Cerebellar nuclear complex (tissue), 1 donor: ENCODE measurements at places on chromosomes 7 and 10.

DNA sequence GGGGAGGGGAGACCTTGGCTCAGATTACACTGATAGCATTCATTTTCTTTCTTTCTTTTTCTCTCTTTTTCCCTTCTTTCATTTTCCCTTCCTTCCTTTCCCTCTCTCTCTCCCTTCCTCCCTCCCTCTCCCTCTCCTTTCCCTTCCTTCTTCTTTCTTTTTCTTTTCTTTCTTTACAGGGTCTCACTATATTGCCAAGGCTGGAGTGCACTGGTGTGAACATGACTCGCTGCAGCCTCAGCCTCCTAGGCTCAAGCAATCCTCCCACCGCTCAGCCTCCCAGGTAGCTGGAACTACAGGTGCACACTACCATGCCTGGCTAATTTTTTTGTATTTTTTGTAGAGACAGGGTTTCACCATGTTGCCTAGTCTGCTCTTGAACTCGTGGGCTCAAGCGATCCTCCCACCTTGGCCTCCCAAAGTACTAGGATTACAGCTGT, 73.0 kb upstream of the MKRN1 start:
- DNase-seq, result no peak

DNA sequence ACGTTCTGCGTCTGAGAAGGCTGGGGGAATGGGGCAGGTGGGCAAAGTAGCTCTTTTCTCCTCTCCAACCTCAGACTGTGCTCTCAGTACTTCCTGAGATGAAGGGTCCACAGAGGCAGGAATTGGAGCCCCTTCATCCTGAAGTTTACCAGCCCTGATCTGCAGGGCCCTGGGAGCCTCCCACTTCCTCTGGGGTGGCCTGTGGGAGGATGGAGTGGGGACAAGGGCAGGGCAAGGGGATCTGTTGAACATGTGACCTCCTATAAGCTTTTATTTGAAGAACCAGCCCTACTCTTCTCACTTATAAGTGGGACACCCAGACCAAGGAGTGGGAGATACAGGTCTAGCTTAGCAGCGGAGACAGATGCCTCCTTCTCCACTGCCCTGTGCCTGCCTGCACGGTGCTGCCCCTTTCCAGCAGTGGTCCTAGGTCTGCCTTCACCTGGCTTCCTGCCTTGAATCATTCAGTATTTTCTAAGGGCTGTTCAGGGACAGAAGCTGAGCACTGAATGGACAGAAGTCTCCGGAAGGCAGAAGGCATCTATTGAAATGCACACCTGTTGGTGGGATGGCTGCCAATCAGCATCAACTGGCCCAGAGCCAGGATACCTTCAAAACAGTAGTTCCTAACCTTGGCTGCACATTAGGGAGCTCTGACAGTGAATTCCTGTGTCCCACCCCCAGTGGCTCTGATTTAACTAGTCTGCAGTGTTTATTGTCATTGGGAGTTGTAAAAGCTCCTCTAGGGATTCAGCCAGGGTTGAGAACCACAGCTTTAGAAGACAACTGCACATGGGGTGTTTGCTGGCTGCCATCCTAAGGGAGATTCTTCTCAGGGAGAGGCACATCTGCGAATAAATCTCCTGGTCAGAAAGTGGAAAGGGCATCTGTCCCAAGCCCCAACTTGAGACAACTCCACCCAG, 2.7 kb upstream of the ARHGAP22 start:
- DNase-seq, result no peak

GRCh38 chr7:41306486-41306885, 396.4 kb downstream of the INHBA start:
- no peak for DNase-seq

DNA sequence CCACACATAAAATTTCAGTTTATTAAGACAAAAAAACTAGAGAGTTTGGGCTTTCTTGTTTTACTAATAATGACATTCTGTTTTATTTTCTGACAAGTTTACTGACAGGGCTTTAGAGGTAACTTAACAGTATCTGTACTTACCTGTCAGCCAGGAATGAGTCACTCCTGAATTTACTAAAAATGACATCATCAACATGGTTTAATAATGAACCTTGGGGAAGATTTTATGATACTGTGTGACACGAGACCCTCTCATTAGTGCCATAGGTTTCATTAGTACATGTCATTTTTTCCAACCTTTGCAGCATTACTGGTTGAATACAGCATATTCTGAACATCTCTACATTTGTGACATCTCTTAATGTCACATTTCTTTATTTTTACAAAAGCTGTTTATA, 131.1 kb downstream of the KCND2 start:
- no peak for DNase-seq

- no peak for DNase-seq
Observed at GRCh38 chr7:14666304-14666703, 236.2 kb downstream of the DGKB start.

DNA sequence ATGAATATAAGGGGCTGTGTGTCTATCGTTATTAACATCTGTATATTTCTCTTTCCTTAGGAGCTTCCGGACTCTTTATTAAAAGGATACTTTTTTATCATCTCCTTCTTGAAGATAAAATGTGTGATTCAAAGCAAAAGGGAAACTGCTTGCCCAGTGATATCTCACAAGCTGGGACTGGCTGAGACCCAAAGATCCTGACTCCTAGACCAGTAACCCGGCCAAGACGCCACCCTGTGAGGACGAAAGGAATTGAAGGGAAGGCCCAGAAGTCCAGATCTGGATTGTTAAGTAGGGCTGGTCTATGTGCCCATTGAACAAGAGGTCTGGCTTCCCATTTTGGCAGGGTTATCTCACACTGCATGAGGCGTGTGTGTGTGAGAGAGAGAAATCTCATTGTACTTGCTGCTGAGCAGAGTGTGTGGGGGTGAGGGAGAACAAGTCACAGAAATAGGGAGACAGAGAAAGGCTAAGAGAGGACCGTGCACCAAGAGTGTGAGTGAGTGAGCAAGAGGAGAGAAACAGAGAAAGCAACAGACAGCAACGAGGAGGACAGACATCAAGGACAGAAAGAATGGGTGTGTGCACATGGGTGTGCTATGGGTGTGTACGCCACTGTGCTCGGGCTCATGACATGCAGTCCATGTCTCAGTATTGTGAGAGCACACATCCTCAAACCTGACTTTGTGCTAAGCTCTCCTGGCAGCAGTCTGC, 75.4 kb downstream of the PLXNA4 start:
- DNase-seq, result no peak

GRCh38 chr10:43853369-43853768, 204.7 kb upstream of the ZNF32 start:
- no peak for DNase-seq

DNA sequence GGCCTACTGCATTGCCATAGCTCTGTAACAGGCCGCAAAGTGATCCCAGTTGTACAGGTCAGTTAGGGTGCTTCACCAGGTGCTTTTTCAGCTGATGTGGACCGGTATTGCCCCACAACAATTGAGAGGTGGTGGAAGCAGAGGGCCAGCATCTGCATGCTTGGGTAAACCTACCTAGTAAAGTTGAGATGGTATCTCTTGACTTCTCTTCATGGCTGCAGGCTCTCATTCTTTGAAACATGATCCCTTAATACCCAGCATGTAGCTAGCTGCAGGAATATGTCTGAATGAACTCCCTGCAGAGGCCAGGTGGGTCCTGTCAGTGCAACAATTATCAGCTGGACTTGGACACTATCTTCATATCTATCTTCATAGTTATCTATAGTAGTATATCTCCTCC, 60.7 kb upstream of the CCDC6 start:
- DNase-seq, result no peak

DNA sequence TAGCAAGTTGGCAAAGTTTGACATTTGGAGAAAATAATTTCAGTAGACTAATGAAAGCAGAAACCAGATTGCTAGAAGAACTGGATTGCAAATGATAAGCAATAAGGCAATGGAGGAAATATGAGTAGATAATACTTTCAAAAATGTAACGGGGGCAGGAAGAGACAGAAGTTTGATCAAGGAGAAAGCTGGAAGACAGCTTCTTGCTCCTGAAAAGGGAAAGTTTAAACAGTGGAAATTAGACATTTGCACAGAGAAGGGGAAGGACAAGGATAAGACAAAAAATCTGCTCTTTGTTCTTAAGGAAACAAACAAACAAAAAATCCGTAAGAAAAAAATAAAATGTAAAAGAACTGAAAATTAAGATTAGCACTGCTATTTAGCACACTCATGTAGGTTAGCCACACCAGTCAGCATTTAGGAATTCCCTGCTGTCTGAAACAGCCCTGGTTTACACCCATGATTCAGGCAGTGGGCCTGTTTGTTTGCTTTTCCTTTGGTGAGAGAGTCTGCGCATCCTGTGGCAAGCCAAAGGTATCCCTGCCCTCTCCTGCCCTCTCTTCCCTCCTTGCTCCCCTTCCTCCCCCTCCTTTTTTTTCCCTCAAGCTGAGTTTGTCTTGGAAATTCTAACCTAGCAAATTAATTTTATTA, 104.3 kb upstream of the CAV2 start:
- DNase-seq, result no peak

- no peak for DNase-seq
Observed at GRCh38 chr10:2529945-2530344, 537.4 kb upstream of the PFKP start.

DNA sequence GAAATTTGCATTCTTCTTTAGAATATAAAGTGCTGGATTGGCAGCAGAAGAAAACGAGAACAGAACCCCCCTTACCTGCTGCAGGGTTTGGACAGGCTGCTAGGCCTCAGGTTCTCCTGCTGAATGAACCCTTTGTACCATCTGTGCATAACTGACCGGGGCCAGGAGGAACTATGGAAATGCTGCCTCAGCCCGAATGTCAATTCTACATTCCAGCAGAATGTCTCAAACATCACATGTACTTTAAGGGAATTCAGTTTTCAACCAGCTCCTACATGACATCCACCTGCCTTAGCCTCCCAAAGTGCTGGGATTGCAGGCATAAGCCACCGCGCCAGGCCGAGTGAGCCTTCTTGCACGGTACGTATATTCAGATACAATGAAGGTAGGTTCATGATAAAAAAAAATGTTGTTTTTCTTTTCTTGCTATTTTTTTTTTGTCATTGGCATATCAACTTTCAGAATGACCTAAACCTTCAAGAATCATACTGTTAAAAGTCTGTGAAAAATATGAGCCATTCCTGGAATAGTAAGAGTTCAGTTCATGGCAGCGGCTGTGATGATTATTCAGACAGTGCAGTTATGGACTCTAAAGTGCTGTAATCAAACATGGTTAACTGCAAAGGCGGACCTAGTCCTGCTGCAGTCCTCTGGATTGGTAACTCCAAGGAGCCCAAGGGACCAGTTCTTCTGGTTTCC, 84.4 kb upstream of the TNS3 start:
- no peak for DNase-seq

- DNase-seq, result no peak
Observed at GRCh38 chr10:132429281-132430230, 32.6 kb downstream of the PWWP2B start.

DNA sequence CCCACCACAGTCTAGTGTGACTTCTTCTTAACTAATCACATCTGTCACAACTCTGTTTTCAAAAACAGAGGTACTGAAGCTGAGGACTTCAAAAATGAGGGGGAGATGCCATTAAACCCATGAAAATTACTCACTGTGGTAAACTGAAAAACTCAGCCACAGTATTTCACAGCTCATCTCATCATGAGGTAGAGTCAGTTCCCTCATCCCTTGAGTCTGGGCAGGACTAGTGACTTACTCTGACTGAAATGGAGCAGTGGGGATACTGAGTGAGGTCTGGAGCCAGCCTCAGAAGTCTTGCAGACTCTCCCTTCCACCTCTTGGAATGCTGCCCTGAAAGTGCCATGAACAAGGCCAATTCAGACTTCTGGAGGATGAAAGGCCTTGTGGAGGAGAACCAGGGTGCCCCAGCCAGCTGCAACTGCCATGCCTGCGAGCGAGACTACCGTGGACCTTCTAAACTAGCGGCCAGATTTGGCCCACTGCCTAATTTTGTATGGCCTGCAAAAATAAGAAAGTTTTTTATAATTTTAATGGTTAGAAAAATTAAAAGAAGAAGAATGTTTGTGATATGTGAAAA, 24.7 kb upstream of the ANKRD1 start:
- DNase-seq, result no peak

GRCh38 chr7:145986248-145986874, 130.2 kb upstream of the CNTNAP2 start:
- no peak for DNase-seq

GRCh38 chr7:143884241-143884968, 17.6 kb downstream of the TCAF1 start:
- no peak for DNase-seq

DNA sequence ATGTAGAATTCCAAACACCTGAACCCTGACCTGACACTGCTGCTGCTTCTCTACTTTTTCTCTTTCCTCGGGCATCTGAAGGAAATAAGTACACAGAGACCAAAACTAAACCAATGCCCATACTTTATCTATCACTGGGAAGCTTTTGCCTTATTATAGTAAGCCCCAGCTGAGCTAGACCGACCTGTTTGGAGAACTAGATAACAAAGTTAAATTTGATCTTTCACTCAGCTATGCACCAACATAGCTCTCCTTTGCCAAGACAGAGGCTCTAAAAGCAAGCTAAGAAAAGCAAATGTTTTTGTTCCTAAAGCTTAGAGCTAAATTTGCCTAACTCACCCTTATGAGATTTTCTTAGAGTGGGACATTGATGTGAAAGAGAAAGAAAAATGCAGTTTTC, 39.1 kb downstream of the NHLRC2 start:
- no peak for DNase-seq

DNA sequence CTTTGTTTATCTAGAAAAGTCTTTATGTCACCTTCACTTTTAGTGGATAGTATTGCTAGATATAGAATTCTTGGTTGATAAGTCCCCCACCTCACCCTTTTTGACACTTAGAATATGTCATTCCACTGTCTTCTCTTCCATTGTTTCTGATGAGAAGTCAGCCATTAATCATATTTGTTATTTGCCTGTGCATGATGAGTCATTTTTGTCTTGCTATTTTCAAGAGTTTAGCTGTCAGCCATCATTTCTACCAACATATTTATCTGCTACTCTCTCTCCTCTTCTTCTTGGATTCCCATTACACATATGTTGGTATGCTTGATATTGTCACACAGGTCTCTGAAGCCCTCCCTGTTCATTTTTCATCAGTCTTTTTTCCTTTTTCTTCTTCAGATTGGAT, 160.8 kb upstream of the TCF7L2 start:
- no peak for DNase-seq

DNA sequence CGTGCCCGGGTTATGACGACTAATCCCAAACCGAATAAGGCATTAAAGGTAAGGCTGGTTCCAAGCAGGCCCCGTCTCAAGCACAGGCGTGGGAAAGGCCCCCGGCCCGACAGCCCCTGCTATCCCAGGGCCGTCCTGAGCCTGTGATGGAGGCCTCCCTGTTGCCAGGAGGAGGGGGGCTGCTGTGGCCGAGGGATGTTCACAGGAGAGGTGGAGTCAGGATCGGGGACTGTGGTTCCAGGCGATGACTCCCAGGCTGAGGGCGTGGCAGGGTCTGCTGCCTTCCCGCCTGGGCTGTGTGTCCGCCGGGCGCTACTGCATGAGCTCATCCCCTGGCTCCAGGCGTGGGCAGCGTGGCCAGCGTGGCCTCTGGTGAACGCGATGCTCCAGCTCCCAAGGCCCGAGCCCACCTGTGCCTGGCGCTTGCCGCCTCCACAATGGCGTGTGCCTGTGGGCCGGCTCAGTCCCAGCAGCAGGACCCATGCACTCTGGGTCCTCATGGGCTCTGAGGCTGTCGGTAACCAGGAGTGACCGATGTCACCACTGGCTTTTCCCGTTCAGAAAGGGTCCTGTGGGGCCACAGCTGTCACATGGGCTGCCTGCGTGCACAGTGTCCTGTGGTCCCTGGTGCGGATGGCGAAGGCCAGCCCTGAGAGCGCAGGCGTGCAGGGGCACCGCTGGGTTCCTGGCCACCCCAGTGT, 8.8 kb downstream of the MAFK start:
- no peak for DNase-seq
